ENCODE measurements at places on chromosomes 4 and X.
A peak's percentile ranks its signal among the peaks of the same experiment; 100 is the strongest.

DNA sequence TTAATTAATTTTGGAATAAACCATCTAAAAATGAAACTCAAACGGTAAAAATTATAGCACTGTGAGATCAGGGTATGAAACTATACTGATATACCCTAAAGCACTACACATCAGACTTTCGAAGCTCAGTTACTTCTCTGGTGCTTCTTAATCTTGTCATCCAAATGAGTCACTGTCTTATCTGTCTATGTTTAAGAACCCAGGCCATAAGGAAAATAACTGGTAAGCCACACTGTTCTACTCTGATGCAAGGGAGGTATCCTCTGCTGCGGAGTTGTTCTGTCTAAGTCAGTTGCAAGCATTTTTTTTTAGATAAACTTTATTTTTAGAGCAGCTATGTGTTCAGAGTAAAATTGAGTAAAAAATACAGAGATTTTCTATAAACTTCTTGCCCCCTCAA, 830.8 kb upstream of the POU3F4 start:
- no peak for DNase-seq

DNA sequence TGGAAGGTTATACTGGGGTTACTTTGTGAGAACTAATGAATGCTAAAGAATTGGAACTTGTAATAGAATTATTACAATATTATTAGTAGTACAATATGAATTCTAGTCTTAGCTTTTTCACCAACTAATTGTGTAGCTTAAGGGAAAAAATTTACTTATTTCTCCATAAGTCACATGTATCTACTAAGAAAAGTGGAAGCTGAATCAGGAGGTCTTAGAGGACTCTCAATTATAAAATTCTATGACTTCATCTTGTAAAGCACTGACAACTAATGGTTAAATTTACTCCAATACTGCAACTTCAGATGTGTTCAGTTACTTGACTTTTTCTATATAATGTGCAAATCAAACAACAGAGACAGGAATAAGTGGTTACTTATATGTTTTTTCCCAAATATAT, 899 bp upstream of the TMPRSS11D start:
- no peak for DNase-seq

DNA sequence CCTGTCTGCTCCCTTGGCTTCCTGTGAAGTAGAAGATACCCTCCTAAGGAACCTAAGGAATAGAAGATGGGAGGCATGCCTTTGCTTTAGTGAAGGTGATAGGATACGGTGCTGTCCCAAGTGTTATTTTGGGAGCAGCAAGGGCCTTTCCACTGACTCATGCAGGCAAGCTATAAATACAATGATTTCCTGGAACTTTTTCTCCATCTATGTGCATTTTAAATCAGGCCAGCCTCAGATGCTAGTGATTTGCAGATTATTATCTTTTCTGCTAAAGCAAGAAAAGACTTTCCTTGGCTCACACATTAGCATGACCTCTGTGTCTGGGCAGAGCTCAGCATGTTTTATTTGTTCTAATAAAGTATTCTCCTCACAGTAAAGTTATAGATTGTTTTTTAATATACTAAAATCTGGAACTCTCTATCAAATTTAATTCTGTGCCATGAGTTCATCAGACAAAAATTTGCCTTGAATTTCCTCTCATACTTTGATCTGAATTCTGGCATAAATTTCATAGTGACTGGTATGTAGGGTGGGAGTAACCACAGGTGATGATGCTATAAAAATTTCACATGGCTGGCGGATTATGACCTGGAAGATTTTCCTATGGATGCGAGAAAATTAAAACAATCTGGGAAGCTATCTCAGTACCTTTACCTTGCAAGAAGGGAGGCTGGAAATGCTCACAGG, 131.7 kb downstream of the REPS2 start:
- no peak for DNase-seq

DNA sequence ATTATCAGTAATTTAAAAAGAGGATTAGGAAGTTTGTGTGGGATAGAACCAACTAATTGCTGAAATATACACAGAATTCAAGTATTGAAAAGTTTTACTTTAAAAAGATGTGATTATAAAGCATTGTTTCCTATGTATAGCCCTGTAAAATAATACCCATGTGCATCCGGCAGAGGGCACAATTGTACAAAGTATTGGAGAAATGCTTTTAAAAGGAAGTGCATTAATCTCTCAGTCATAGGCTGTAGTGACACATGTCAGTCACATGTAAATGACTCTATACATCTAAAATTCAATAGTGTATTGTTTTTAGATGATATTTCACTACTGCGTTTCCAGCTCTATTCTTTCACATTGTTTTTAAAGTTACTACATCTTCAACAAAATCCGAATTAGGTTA, 9.7 kb upstream of the GEMIN8 start:
- DNase-seq, result peak; percentile 19

- no peak for DNase-seq
Measured at GRCh38 chrX:129754056-129755024, 15.6 kb downstream of the XPNPEP2 start.

GRCh38 chrX:31058284-31058683, 13.6 kb downstream of the FTHL17 start:
- DNase-seq, result peak; percentile 12

DNA sequence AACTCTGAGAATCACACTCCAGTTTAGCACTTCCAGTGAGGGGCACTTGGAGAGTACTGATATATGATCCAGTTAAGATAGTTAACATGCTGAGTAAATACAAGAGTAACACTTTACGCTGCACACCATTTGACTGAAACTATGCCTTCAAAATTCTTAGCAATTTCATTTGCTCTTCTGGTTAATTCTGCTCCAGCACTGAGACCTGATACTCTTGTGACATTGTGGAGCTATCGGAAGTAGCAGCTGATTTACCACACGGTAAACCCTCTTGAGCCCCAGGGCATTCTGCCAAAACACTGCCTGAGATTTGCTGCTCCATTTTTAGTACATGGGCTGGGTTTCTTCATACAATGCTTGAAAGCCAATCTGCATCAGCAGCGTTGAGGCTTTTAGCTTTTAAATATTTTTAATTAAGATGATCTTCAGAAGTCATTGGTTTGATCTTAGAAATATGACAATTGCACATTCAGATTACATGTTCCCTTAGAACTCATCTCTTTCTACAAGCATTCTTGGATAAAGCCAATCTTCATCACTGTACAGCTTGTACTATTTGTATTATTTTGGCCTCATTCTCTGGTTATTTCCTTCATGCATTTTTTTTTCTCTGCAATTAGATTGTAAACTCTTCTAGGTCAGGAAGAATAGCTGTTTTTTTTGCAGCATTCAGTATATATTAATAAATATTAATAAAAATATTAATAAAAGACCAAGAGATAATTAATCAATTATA, 67.8 kb upstream of the ETNPPL start:
- peak; percentile 86 for DNase-seq

GRCh38 chr4:54038056-54038455, 26.3 kb downstream of the CHIC2 start:
- DNase-seq, result no peak

- DNase-seq, result no peak
Measured at GRCh38 chrX:112837531-112837930, 3.1 kb downstream of the AMOT start.

- no peak for DNase-seq
Measured at GRCh38 chr4:104017213-104017612, 297.4 kb upstream of the TACR3 start.

GRCh38 chrX:53728506-53728905, 42.0 kb upstream of the HUWE1 start:
- DNase-seq, result no peak

- DNase-seq, result no peak
Measured at GRCh38 chr4:187478292-187479140, 517.1 kb upstream of the ZFP42 start.

DNA sequence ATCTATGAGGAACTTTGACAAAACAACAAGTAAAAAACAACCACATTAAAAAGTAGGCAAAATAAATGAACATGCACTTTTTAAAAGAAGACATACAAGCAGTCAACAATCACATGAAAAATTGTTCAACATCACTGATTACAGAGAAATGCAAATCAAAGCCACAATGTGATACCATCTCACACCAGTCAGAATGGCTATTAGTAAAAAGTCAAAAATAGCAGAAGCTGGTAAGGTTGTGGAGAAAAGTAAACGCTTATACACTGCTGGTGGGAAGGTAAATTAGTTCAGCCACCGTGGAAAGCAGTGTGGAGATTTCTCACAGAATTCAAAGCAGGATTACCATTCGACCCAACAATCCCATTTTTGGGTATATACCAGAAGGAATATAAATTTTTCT, 17.0 kb upstream of the LNX1 start:
- no peak for DNase-seq

- no peak for DNase-seq
Measured at GRCh38 chr4:94352163-94352562, 9.5 kb upstream of the HPGDS start.

- DNase-seq, result no peak
Measured at GRCh38 chr4:972651-973424, 531 bp downstream of the DGKQ start.

DNA sequence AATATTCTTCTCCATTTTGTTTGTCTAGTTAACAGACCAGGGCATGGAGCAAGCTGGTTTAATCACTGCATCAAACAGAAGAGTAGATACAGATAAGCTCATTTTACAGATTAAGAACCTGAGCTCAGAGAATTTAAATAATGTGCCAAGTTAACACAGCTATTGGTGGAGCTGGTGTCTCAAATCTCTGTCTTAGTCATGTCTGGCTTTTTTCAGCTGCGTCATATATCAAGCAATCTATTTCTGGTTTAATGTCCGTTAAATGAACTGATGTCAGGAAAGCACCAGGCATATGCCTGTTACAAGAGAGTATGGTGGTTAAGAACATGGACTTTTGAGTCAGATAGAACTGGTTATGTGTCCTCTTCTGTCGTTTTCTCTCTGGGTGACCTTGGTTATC, 79.8 kb upstream of the ADGRA3 start:
- no peak for DNase-seq

GRCh38 chrX:13164611-13165010, 120.2 kb upstream of the FAM9C start:
- no peak for DNase-seq

- DNase-seq, result no peak
Measured at GRCh38 chrX:40423299-40423698, 157.5 kb upstream of the ATP6AP2 start.

GRCh38 chrX:128616933-128617332, 564.7 kb upstream of the ACTRT1 start:
- no peak for DNase-seq

- no peak for DNase-seq
Measured at GRCh38 chr4:57053508-57053907, 56.7 kb downstream of the IGFBP7 start.

- DNase-seq, result no peak
Measured at GRCh38 chr4:20313237-20314030, 61.7 kb downstream of the SLIT2 start.

DNA sequence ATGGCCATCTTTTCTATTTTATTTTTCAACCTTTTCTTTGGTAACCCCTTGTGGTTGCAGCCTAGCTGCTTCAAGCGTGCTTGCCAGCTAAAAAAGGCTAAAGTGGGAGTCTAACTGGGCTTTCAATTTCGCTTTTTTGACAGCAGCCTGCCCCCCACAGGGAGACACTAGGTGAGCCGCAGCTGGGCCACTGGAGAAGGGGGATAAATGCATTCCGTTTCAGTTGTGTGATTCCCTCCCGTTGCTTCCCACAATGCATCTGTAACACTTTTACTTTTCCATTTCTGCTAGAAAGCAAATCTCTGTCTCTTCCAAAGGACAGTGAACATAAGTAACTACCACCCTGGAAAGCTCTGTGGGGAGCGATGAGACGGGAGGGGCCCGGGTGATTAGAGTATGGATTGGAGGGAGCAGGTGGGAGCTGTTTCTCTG, 86.3 kb upstream of the RAPGEF2 start:
- peak; percentile 86 for DNase-seq

GRCh38 chrX:78102091-78102490, 2.0 kb upstream of the PGK1 start:
- DNase-seq, result no peak

DNA sequence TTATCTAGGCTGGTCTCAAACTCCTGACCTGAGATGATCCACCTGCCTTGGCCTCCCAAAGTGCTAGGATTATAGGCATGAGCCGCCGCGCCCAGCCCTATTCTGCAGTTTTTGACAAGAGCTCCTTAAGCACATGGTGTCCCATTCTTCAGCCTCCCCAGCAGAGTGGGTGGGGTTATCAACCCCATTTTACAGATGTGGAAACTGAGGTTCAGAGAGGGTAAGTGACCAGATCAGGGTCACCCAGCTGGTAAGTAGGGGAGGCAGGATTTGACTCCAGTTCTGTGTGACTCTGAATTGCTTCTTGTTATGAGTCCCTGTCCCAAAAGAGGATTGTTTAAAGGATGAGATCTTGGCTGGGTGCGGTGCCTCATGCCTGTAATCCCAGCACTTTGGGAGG, 14.5 kb downstream of the MAN2B2 start:
- DNase-seq, result no peak
